CD8-positive, alpha-beta T cell (primary cell): ENCODE measurements at places on chromosomes 13 and 19.

- no peak for DNase-seq
Observed at GRCh38 chr19:49403404-49404187, 15.5 kb downstream of the KASH5 start.

- peak; percentile 59 for DNase-seq
Observed at GRCh38 chr19:5804516-5805461, at the start of gene NRTN. NRTN (plus strand) TSS chr19:5805067; CDS start chr19:5824166, 19,099 bp downstream.

DNA sequence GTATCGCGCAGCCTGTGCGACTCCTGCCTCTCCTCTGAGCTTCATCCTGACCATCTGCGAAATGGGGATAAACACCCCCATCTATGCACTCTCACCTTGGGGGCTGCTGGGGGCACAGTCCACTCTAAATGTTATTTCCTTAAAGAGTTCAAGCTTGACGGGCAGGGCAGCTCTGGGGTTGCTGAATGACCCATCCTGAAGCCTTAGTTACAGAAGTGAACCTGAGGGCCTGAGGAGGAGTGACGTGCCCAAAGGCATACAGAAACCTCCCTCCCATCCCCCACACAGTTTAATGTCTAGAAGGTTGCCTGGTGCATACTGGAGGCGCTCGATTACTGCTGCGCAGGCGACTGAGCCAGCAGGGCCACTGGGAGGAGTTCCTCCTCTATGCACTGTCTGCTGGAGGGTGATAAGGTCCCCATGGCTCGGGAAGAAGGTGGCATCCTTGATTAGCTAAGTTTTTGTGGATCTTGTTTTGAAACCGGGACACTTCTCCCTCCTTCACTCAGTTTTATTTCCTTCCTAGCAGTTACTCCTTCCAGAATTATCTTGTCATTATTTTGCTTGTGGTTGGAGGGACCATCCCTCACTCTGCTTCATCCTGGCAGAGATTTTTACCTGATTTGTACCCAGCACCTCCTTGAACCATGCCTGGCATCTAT is 572 bp upstream of the FKBP8 start:
- peak; percentile 64 for DNase-seq

DNA sequence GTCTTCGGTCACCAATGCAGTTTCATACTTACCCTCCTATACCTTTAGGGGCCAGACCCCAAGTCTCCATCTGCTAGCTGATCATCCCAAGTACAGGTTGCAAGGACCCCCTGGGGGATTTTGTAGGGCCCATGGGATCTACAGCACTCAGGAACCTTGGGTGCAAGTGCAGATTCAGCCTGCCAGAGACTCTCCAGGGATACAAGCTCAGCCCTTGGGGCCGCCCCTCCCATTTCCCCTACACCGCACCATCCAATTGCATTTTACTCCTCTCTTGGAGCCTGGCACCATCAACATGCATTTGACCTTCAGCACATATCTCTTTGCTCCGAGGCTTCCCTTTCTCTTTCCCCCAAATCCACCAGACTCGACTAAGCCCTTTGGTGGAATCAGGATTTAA is 154.7 kb upstream of the ZNF536 start:
- no peak for DNase-seq

DNA sequence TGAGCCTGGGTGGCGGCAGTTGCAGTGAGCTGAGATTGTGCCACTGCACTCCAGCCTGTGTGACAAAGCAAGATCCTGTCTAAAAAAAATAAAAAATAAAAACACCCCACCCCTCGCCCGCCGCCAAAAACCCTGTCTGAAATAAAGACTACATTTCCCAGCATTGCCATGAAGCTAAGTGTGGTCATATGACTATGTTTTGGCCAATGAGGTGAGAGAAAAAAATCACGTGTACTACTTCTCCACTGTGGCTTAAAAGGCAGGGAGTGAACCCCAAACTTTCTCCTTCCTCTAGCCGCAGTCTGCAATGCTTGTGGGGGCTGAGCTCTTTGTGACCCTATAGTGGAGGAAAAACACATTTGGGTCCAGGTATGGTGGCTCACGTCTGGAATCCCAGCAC is 54.9 kb downstream of the COLGALT1 start:
- DNase-seq: peak; percentile 34

DNA sequence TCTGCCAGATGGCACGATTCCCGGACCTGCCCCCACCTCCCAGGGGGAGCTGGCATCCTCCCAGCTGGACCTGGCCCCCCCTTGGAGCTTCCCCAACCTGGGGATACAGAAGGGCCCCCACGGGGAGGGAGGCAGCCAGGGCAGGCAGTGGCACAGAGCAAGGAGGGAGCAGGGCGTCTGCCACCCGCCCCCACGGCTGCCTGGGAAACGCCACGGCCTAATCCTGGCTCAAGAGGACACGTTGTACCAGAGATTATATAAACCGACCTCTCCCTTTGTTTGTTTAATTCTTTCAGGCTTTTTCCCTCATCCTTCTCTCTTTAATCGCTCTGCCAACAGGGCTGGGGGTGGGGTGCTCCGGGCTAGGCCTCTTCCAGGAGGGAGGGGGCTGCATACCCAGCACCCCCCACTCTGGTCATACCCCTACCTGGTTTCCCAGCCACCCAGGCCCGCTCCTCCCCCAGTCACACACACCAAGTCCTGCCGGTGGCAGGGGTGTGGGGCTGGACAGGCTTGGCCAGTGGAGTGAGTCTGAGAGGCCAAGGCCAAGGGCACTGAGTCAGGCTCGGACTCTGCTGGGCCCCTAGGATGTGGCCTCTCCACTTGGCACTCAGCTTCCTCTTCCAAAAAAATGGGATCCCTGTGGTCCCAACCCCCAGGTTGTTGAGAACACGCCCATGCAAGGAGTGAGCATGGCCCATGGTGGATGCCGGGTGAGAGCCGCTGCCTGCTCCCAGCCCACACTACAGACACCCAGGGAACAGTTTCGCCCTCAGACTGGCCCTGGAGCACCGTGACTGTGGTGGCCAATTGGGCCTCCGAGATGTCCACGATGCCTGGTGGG is 29.5 kb upstream of the NFIC start:
- DNase-seq: no peak

GRCh38 chr13:101489643-101490405 is 37.3 kb downstream of the ITGBL1 start:
- no peak for DNase-seq

GRCh38 chr13:111661052-111661451 is 340.6 kb downstream of the TEX29 start:
- no peak for DNase-seq

DNA sequence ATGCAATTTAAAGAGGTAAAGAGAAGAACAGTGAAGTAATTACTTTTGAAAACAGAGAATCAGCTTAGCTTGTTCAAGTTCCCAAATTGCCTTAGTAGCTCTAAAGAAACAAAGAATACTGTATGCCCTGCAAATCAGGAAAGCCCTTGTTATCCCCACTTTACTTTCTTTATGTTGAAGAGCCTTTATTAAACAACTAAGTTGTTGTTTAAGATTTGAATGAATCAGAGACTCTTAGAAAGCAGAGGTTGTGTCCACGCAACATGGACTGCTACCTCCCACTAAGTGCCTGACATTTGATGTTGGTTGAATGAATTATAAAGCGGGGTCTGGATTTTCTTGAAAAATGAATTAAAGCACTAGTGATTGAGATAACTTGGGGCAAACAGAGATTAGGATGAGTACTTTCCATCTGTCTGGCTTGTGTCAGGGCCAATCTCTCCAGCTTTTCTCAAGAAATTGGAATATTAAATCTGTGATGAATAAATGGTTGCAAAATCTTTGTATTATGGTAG is 214.7 kb downstream of the POSTN start:
- DNase-seq: no peak

GRCh38 chr13:102968572-102969228 is 97.5 kb downstream of the SLC10A2 start:
- no peak for DNase-seq

DNA sequence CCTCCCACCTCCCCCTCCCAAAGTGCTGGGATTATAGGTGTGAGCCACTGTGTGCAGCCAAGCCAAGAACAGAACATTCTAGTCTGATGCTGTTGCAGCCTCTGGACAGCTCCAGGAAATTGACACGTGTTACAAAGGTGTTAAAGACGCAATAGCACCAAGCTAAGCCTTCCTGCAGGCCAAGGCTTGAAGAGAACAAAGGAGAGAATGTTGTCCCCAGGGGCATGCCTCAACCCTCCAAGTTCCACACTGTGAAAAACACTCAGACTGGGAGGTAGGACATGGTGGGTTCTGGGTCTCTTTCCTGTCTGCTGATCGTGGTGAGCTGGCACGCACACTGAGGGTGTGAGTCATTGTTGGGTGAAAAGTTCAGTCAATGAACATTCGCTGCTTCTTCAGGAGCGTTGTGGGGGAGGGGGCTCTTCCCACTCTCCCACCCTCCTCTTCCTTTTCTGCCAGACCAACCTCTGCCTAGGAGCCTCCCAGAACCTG is 5.3 kb upstream of the PTPRS start:
- DNase-seq: no peak

GRCh38 chr19:49132974-49133609 is 13.7 kb downstream of the PPFIA3 start:
- DNase-seq: peak; percentile 63

DNA sequence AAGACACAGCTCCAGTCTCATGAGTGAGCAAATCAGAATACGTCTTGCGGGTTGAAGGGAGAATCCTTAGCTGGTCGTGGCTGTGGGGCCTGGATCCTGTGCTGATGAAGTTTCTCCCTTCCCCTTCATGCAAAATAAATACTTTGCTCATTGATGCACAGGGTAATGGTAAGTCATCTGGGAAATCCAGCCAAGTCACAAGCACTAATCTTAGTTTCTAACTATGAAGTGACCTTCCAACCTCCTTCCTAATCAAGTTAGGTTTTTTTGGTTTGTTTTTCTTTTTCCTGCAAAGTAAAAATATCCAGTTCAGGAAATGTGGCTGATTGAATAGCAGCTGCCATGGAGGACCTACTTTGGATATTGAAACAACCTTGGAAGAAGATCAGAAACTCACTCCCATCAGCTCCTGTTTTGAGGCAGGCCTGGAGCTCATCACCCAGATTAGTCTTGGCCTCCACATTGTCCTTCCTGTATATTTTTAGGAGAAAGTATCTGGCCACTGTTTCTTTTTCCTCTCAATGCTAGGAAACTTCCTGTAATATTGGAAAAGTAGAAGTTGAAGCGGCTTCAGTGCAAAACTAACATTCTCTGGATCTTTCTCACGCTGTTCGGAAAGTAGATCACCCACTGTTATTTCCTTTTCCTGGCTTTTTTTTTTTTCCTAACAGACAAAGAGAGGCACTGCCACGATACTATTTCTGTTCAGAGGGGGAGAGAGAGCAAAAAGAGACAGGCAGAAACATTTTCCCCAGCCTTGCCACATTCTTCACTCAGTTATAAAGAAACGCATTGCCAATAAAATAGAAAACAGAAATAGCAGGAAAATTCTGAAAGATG is 12.3 kb upstream of the ARL11 start:
- no peak for DNase-seq

- DNase-seq: no peak
Observed at GRCh38 chr13:36126491-36126890, 4.7 kb downstream of the DCLK1 start.

- no peak for DNase-seq
Observed at GRCh38 chr19:47152632-47153031, 22.0 kb downstream of the SAE1 start.

GRCh38 chr13:98648141-98648540 is 71.2 kb upstream of the STK24 start:
- DNase-seq: no peak

GRCh38 chr13:110469597-110469996 is 91.9 kb downstream of the RAB20 start:
- no peak for DNase-seq

DNA sequence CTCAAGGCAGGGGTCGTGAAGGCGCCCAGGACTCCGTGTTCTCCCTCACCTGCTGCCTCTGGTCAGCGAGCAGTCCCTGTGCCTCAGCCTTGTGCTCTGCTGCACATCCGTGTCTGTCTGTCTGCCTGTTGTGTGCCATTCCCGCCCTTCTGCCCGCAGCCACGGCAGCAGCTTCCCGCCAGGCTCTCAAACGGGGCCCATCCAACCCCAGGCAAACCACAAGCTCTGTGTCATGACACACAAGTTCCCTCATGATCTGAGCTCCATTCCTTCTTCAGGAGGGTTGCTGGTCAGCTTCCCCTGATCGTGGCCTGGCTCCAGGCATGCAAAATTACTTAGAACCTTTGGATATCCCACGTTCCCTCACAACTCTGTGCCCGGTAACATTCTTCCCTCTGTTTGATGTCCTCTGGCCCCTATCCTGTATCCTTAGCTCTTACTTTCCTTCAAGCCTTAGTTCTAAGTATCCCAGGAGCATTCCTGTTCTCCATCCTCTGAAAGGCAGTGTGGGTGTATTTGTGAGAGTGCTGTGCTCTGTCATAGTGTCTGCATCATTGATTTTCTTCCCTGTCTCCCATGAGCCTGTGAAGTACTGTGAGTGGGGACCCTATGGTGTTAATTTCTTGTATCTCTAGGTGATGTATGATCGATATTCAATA is 3.2 kb downstream of the GPR183 start:
- peak; percentile 39 for DNase-seq

DNA sequence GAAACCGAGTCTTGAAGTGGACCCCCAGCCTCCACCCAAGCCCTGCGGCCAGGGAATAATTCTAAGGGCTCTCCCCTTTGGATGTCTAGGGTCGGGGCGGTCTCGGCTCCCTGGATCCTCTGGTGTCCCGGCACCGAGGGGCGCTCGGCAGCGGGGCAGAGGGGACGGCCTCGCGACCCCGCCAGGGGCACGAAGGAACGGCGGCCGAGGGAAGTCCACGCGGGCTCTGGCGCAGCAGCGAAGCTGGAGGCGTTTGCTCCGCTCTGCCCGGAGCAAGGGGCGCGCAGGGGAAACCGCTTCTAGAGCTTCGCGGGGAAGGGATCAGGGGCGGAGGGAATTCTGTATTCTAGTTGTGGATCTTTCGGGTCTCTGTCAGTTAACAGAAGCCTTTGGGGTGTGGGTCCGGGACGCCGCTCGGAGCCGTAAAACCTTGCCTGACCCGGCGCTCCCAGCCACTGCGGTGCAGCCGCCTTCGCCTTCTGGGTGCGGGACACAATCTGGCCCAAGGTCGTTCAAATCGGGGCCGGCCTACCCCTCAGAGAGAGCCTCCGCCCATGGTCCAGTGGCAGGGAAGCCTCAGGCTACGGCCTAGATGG is 118.2 kb downstream of the KCNRG start:
- DNase-seq: no peak

GRCh38 chr13:99215184-99215830 is 14.7 kb downstream of the UBAC2 start:
- DNase-seq: peak; percentile 88

- no peak for DNase-seq
Observed at GRCh38 chr19:47099576-47100050, 14.0 kb downstream of the ZC3H4 start.

DNA sequence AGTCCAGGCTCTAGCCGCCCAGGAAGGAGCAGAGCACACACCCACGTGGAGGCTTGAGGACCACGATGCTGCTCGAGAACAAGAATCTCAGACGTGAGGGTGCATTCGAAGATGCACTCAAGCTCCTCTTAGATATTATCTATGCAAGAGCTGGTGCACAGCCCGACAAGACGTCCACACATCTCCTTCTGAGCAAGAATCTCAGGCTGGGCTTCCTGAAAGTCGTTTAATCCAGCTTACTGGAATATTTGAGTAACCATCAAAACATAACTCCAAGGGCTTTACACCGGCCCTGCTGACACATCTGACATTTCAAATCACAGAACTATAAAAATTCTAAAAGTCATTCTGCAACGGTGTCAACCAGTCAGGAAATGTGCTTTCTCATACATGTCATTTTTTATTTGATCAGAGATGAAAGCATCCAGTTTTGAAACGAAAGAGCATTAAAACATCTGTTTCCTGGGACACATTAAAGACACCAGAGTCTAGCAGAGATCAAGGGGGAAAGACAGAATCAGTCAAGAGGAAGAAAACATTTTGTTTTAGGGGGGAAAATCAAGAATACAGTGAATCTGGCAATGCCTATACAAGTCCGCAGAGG is 177.7 kb upstream of the IRS2 start:
- no peak for DNase-seq

GRCh38 chr19:33569821-33570220 is 48.2 kb upstream of the PEPD start:
- DNase-seq: no peak
